ENCODE measurements at places on chromosomes 1 and 21.

DNA sequence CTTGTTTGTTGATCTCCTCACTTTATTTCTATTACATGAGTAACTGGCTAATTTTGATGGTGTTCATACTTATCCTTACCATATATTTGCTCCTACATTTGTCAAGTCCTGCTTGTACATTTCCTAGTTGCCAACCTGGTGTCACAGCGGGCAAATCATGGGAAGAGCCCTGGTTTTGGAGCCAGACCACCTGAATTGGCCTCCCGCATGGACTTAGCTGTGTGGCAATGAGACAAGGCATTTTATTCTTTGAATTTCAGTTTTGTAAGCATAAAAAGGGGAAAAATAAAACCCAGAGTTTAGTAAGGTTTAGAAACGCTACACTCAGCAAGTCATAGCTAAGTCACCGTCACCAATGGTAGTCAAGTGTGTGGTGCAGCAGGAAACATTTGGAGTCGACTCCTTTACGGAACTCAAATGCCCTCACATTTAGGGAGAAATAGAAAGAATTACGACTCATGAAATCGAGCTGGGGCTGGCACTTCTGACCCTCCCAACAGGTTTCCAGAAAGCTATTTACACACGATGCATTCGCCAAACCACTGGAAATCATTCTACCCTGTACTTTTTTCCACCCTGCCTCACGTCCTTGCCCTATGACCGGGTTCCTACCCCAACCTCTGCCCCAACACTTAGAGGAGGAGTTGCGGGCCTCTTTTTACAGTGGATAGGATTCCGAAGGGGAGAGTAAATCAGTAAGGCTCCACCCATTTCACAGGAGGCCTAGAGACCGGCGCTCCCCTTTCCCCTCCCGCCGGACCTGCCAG is 492 bp upstream of the PGM1 start:
- DNase-seq: peak; percentile 70

- DNase-seq: no peak
Observed at GRCh38 chr21:15031790-15032357, 32.9 kb downstream of the NRIP1 start.

- DNase-seq: peak; percentile 70
Observed at GRCh38 chr1:54070171-54070837, 16.9 kb downstream of the TCEANC2 start.

GRCh38 chr21:16205527-16205926 is 475.7 kb downstream of the USP25 start:
- DNase-seq: no peak

GRCh38 chr1:205554026-205554811 is 49.8 kb downstream of the CDK18 start:
- DNase-seq: no peak

GRCh38 chr21:39373634-39374033 is 24.7 kb upstream of the HMGN1 start:
- DNase-seq: no peak

GRCh38 chr1:150967936-150968335 is 6.7 kb downstream of the CERS2 start:
- DNase-seq: no peak

- DNase-seq: no peak
Observed at GRCh38 chr21:34915364-34915841, 133.7 kb downstream of the RUNX1 start.

DNA sequence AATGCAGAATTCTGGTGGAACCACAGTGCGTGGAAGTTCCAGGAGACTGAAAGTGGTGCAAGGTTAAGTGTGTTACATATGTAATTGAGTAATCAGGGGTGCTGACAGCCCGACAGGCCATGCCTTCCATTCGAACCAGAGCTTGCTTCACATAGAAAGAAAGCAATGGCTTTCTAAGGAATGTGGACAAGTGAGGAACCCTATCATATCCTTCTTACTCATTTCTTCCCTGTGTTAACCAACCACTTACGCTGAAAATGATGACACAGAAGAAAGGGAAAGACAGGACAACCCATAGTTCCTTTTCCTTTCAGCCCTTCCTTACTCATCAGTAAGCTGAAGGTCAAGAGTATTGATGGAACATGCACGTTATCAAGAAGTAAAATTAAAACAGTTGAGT is 48.1 kb upstream of the KCNA3 start:
- no peak for DNase-seq

DNA sequence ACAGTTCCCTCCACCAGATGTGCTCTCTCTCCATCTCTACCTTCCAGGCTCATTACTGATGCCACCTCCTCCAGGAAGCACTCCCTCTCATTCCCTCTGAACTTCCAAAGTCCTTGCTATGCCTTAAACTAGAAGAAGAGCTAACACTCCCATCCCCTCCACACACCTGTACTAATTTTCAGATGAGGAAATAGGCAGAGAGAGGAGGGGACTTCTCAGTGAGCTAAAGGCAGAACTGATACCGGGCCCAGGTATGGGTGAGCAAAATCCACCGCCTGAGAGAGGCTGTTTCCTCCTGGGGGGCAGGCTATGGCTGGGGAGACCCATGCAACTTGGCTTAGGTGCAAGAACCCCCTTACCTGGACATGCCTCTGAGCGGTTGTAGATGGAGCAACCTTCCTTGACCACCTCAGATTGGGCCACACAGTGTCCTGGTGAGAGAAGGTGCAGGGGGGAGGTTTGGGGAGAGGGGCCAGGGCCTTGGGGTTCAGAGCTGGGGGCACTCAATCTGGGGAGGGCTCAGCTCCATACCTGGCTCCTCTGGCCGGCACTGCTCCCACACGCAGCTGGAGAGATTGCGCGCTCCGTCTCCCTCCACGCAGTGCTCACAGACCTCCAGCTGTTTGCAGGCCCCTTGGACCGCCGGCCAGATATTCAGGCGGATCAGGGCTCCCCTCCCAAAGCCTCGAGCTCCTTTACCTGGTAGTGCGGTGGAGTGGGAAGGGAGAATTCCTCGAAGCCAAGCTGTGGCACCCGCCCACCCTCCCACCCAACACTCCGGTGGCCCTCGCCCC is 967 bp downstream of the CD164L2 start:
- no peak for DNase-seq

DNA sequence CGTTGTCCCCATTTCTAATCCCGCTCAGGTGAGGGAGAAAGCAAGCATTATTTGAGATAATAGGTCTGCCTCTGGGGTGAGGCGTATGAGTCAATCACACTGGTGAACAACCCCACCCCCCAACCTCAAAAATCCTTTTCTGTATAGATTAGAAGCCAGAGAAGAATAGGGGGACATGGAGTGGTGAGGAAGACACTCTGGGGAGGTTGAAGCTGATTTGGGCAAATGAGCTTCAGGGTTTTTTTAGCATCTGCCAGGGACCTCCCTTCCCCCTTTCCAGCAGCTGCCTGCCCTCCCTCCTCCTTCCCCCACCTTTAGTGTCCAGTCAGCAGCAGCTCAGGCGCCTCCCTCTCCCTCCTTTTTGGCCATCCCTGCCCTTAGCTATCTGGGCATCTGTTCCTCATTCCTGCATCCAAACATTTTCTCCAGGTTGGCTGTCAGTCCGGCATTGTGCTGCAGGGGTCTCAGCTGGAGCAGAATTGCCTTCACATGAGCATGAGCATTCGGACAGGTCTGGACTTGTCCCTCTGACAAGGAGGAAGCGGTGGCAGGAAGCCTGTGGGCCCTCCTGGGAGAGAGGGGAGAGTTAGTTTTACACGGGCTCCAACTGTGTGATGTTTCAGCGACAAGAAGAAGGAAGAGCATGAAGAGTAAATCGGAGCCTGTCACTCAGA is 30.8 kb upstream of the PTGFRN start:
- DNase-seq: no peak

DNA sequence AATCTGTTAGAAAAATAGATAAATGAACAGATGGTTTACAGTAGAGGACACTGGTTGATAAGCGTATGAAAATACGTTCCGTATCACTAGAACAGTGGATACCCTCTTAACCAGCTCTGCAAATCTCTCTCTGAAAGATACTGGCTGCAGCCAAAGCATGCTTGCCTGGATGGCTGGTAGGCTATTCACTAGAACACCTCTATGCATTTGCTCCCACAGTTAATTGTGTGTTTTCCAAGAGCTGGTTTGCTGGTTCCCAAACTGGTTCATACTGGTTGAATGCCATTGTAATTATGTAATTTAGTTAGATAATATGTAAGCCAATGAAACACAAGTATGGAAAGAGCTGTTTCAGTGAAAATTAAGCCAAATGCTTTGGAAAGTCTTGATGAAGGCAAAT is 126.6 kb downstream of the C1orf21 start:
- DNase-seq: no peak

GRCh38 chr21:42466700-42467099 is 29.3 kb downstream of the RSPH1 start:
- DNase-seq: no peak

GRCh38 chr21:37655611-37656300 is 260.5 kb downstream of the KCNJ6 start:
- no peak for DNase-seq

- peak; percentile 11 for DNase-seq
Observed at GRCh38 chr1:73674945-73675561, 522.9 kb downstream of the LRRIQ3 start.

GRCh38 chr1:24932284-24932683 is 2.2 kb upstream of the RUNX3 start:
- DNase-seq: peak; percentile 63

GRCh38 chr1:15116966-15117365 is 36.6 kb upstream of the TMEM51 start:
- DNase-seq: no peak

DNA sequence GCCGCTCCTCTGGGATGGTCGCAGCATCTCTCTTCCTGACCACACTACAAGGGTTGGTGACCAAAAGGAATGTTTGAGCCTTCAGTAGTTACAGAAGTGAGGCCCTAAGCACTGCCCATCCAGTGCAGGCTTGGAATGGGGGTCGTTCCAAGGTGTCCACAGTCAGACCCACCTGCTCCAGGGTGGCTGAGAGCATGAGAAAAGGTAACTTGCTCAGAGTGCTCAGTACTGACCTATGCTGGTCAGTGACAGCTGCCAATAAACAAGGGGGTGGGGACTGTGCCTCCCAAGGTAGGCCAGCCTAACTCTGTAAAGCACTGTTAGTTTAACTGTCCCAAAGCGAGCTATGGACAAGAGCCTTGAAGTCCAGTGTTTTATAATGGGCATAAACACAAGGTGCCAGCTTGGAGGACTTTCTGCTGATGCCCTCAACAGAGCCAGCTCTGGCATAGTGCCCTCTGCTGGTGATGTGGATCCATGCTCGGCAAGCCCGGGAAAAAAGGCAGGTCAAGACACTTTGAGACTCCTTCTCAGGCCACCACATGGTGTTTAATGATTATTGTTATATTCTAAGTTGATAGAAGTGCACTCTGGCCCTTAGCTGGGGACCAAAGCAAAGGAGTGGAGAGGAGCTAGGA is 78.1 kb upstream of the DNAH14 start:
- DNase-seq: peak; percentile 75

DNA sequence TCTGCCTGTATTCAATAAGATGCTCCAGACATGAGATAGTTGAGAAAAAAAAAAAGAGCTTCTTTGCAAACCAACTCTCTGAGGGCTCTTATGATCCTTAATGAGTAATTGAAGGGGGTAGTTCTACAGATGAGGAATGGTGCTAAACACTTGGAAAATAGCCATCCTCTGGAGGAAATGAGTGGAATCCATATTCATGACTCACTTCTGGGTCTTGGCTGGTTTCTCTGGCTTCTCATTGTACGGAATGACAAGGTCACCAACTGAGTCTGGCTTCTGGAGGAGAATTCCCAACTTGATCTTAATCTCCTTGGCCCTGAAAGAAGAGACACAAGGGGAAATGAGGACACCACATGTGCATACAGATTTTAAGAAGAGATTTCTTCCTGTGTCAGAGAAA is 34.7 kb downstream of the RGS5 start:
- DNase-seq: no peak

- DNase-seq: peak; percentile 25
Observed at GRCh38 chr21:45845063-45845769, 136.4 kb upstream of the COL6A1 start.

GRCh38 chr1:180501865-180502360 is 464 bp downstream of the ACBD6 start:
- DNase-seq: peak; percentile 77

GRCh38 chr1:24803987-24804530 is 58.8 kb downstream of the CLIC4 start:
- no peak for DNase-seq

DNA sequence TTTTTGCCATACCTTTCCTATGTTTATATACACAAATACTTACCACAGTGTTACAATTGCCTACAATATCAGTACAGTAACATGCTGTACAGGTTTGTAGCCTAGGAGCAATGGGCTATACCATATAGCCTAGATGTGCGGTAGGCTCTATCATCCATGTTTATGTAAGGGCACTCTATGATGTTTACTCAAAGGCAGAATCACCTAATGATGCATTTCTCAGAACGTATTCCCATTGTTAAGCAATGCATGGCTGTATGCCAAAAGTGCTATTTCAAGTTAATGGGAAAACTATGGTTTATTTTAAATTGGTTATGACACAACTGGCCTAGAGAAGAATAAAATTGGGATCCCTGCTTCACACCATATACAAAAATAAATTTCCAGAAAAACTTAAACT is 36.9 kb upstream of the DISP1 start:
- no peak for DNase-seq

DNA sequence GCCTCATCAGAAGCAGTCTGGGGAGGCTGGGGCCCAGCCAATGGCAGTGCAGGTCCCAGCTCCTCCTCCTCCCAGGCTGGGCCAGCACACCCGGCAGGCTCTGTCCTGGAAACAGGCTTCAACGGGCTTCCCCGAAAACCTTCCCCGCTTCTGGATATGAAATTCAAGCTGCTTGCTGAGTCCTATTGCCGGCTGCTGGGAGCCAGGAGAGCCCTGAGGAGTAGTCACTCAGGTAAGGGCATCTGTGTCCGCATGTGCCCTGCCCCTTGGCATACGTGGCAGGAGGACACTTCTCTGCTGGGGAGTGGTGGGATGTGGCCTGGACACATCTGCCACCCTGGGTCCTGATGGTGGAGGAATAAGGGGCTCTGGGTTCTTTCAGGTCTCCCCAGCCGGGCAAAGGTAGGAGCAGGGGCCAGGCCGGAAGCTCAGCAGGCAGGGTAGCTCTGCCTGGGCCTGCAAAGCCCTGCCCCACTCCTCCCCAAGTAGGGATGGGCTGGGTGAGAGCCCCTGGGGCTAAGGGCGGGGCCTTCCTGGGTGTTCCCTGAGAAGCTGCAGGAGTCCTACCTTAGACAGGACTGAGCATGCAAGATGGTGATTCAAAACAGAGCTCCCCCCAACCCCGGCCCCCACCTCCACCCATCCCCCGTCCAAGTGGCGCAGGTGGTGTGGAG is at the start of gene GJB5:
Gene GJB5 (plus strand): TSS at position 84 of the 674 bp plus-strand sequence. CDS start 2,284 bp downstream, outside the sequence.
- DNase-seq: no peak

DNA sequence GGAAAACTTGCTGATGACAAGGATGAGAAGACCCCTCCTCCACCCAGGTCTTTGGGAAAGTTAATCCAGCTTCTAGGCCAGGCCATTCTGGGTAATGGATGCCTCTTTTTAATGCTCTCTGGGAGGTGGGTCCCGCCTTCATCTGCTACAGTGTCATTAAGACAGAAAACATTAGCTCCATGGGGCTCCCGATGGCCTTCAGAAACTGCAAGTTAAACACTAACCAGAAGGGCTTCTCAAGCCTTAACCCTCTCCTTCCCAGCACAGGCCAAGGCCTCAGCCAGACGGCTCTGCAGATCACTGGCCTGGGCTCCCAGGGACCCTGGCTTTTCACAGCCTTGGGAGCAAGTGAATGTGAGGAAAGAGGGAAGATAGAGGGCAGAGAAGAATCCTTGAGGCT is 364.9 kb downstream of the MATN1 start:
- no peak for DNase-seq

Data from MM.1S (cell line).